ENCODE measurements at places on chromosomes 6 and 20.
A peak's percentile ranks its signal among the peaks of the same experiment; 100 is the strongest.

GRCh38 chr6:145155411-145155810 is 579.9 kb downstream of the EPM2A start:
- no peak for DNase-seq

DNA sequence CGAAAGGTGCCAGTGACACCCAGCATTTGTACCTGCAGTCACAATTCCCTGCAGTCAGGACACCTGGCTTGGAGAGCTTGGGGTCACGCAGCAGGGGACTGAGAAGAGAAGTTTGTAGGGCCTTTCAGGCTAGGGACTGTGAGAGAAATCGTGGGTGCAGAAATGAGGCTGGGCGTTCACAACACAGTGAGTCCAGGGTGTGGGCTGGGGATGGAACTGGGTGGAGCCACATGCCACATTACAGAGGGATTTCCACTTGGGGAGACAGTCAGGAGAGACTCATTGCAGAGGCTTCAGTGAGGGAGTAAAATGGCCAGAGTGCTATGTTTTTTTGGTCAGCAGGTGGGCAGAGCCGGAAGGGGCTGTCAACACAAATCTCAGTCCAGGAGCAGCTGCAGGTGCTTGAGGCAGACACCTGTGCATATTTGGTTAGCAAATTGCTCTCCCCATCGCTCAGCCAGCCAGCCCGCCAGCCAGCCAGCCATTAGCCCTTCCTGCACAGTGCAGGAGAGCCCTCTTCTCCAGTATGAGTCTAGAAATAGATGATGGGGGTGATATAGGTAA is 7.4 kb downstream of the ITPR3 start:
- DNase-seq = no peak

DNA sequence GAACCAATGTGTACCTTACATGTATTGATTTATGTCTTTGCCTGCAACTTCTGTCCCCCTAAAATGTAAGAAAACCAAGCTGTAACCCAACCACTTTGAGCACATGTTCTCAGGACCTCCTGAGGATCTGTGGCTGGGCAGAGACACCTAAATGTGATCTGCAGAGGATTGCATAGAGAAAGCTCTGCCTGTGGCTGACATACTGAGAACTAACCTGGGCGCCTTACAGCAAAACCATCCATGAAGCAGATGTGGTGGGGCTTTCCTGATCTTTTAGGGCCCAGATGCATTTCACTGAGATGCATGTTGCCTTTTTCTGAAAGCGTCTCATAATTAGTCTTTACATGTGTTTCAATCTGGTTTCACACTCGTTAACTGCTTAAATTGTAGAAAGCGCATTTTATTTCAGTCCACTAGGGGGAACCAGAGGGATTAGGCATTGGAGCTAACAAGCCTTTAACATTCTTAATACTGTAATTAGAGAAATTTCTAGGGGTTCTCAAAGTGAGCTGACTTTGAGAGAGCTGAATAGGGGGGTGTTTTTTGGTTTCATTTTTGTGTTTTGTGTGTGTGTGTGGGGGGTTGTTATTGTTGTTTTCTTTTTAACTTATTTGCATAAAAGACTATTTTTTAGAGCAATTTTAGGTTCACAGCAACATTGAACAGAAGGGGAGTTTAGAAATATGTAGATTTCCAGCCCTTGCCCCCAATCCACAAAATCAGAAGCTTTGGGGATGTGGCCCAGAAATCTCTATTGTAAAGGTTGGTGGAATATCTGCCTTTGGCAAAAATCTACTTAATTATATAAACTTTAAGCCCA is 50.9 kb upstream of the FAM184A start:
- peak; percentile 72 for DNase-seq

DNA sequence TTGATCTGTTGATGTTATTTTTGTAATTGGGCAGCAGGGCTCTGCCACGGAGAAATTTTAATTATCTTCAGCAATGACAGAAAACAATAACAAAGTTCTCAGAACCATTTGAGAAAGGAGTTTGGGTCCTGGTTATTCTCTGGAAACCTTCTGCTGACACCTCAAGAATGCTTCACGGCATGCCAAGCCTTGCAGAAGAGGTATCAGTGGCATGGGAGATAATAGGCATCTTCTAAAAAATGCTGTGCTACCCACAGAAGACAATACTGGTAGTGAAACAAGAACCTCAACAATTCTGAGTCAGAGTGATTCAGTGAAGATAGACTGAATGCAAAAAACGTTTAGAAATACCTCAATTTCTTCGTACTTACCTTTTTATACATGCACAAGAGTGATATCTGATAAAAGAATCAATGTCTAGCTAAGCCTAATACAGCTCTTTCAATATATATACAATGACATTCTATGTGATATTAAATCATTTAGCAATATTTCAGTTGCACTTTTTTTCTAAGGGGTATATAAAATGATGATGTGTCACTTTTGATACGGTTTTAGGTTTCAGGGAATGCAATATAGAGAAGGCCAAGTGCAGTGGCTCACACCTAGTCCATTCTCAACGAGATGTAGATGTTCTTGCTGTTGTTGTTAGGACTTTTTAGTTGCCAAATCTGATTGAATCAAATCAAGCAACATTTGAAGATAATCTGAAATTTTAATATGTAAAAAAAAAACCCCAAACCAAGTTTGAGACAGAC is 110.4 kb upstream of the COL21A1 start:
- no peak for DNase-seq

DNA sequence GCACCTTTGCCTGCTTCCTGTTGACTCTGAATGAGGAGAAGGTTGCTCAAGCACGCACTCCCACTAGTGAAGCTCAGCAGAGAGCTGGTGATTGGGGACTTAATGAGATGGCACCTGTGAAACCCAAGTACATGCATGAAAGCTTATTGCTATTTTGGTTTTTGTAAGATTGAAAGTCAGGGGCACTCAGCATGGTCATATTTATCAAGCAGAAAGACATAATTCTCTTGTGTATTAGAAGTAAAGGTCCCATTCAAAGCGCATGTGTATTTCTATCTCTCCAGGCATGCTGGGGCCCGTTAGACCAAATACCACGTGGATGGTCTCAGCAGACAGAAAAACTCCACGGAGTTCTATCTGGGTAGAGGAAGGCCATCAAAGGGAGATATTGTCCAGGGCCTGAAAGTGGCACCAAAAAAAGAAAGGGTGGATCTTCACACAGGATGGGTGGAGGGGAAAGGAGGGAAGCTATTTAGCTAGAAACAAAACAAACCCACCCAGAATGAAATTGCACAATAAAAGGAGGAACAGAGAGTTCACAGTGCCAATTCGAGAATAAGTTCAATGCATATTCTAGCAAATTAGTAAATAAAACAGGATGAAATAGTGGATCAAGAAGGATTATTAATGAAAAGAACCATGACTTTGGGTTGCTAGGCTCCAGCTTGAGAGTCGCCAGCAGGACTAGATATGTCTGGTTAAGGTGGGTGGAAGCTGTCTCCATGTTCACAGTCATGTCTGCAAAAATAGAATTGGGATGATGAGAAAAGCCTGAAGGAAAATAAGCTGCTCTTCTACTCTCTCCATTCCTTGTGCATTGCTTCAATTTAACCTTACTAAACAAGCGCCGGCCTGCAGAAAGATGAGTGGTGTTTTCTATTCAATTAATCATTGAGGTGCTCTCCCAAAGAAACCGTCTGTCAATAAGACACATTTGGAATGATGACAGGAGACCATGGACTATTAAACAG is 224.9 kb upstream of the DTNBP1 start:
- no peak for DNase-seq

DNA sequence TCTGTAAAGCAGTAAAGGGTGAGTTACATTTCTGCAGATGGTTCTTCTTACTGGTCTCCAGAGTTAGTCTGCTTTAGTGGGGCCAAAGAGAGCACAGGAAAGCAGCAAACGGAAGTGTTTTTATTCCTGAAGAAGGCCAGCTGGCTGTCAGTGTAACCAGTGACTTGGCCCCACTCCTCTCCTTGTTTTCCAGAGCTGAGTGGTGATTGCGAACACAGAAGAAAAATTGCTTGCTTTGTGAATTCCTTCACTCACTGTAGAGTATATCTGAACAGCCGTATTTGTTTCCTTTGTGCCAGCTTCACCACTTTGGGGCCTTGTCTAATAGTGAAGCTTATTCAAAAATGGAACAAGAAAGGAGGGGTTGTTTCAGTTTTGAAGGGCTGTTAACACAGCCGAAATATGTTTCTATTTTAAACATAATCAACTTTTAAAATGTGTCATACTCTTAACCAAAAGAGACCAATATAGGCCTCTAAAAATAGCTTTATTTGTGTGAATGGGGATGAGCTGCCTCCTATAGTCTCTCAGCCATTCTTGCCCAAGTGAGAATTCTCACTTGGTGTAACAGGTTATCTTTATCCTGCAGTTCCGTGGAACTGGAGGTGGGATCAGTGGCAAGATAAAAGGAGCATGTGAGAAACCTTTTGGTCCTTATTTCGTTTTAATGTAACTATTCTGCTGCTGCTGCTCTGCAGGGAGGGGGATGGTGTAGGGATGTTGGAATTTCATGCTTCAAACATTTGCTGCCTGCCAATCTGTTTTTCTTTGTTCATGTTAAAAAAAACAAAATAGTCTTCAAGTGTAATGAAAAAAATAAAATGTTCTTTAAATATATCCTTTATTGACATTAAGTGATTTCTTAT is 37.8 kb downstream of the ZC2HC1B start:
- no peak for DNase-seq

DNA sequence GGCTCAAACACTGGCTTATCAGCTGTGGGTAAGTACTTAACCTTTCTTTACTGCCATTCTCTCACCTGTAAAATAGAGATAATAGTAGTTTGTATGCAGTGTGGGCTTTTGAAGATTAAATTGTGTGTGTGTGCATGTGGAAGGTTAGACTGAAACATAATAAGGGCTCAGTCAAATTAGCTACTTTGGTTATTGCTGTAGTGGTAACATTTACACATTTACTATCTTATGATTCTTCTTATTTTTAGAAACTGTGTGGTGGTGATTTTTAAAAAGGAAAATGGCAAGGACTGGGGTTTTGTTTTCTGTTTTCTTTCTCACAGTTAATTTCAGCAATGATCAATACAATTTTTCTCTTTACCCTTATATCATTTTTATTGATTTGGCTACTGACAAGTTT is 206.9 kb downstream of the NKAIN2 start:
- no peak for DNase-seq

GRCh38 chr20:46088409-46089166 is 1.2 kb downstream of the NCOA5 start:
- DNase-seq = no peak

- no peak for DNase-seq
Observed at GRCh38 chr20:59660471-59660870, 56.1 kb downstream of the PHACTR3 start.

GRCh38 chr6:11778036-11778435 is 567 bp downstream of the ADTRP start:
- DNase-seq = no peak

- no peak for DNase-seq
Observed at GRCh38 chr6:494394-494793, 102.8 kb downstream of the IRF4 start.

DNA sequence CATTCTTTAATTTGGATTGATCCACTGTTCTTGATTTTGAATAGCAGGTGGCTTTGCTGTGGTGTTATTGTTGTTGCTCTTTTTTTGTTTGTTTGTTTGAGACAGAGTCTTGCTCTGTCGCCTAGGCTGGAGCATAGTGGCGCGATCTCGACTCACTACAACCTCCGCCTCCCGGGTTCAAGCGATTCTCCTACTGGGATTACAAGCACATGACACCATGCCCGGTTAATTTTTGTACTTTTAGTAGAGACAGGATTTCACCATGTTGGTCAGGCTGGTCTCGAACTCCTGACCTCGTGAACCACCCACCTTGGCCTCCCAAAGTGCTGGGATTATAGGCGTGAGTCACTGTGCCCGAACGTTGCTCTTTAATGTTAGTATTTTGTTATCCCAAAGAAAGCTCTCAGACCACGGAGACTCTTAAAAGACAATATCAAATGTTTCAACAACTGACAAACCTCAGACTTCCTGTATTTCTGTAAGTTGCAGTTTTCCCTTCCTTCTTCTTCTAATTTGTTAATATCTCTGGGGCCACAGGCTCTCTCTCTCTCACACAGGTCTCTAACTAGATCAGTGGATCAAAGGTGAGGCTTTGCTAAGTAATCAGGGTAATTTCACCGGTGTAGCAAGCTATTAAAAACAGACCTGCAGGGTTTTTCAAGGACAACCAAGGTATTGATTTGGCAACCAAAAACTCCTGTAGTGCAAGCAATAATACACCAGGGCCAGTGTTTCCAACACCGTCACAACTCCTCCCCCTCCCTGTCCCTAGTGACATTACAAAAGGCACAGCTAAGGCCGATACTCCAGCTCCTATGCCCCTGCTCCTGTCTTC is 48.8 kb upstream of the ZNF217 start:
- DNase-seq = no peak

DNA sequence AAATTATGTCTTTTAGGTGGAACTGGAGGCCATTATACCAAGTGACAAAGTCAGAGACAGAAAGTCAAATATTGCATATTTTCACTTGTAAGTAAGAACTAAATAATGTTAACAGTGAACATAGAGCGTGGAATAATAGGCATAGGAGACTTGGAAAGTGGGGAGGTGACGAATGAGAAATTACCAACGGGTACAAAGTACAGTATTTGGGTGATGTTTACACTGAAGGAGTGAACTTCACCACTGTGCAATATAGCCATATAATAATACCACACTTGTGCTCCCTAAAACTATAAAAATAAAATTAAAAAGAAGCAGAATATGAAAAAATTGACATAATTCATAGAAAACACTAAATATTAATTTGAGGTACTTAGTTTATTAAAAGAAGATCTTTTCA is 14.9 kb downstream of the EYS start:
- no peak for DNase-seq

- DNase-seq = no peak
Observed at GRCh38 chr20:3165473-3166337, 6.0 kb upstream of the FASTKD5 start.

- DNase-seq = no peak
Observed at GRCh38 chr6:36247693-36248092, 22.2 kb upstream of the PNPLA1 start.

GRCh38 chr6:34200340-34200971 is 36.2 kb upstream of the HMGA1 start:
- no peak for DNase-seq

DNA sequence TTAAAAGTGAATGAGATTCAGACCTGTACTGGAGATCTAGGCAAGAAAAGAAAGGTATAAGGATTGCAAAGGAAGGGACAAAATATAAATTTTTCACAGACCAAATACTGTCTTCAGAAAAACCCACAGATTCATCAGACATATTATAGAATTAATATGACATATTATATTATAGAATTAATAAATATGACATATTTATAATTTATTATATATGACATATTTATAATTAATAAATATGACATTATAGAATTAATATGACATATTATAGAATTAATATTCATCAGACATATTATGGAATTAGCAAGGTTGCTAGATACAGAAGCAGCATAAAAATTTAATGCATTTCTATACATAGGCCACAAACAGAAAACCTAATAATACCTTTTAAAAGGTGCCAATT is 44.7 kb upstream of the GNRH2 start:
- DNase-seq = no peak

DNA sequence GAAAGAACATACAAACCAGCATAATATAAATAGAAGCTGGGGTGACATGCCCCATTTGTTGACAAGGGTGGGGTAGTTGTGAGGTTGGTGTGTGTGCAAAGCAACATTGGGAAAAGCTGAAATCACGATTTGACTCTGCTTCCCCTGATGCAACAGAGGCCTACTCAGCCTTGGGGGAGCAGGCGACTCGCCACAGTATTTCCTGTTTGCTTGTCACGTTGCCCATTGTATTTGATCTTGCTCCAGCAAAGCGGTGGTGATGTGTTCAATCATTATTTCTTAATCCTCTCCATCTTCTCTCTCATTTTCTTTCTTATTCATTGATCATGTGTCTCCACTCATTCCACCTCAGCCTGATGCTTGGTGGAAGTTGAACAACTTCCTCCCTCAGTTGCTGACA is 165.8 kb upstream of the CITED2 start:
- no peak for DNase-seq

All from SK-N-MC (cell line).